ENCODE measurements at places on chromosomes 2 and 18.

DNA sequence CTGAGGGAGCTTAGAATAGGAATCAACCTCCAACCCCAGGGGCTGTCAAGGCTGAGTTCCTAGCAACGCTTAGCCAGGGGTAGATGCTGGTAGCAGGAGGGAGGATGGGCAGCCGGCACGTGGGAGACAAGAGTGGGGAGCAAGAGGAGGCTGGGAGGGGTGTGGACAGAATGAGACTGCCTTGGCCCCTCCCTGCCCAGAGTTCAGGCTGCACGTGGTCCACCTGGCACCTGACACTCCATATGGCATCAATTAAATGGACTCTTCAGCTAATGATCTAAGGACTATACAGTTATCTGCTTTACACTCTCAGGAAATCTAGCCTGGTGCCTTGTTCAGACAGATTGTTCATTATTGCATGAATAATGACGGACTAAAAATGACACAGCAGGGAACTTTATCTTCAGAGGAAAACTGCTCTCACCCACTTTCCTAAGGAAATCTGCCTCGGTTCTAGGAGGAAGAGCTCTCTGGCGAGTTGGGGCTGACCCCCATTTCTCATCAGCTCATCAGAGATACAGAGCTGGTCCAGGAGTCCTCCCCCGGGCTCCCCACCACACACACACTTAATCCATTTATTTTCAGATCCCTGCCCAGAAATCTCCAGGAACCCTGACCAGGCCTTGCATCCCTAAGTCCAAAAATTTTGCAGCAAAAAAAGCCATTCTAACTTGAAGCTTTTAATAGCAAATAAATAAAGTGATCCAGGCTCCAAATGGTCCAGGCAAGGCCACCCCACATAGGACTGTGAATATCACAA is 102.1 kb upstream of the CDC42EP3 start:
- DNase-seq = no peak

DNA sequence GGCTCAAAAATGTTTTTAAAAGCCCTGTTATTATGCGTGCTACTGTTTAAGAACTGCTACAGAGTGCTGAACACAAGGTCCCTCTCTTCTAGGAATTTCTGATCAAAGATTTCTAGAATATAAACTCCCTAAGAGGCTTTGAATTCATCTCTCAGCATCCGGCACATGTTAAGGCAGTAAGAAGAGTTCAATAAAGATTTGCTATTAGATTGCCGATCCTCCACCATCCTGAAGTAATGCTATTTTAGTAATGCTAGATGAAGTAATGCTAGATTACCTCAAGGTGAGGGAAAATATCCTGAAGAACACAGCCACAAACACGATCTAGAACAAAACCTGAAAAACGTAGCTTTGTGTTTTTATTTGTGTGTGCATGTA is 949 bp upstream of the MYL12B start:
- no peak for DNase-seq

GRCh38 chr2:86370579-86370978 is 33.2 kb upstream of the REEP1 start:
- no peak for DNase-seq

DNA sequence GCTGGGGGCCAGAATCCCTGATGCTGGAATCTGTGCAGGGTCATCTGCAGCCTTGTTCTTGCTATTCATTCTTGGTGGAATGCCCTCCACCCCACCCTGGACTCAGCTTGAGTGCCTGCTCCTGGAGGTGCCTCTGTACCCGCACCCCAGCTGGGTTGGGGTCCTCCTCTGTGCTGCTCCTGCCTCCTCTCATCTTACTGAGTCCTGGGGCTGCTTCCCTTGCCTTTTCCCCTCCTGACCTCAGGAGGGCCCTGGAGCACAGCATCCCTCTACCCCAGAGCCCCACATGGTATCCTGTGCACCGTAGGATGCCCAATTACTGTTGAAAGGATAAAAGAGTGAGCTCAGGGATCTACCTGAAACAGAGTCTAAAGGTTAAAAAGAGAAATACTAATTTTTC is 81.6 kb downstream of the CIB4 start:
- no peak for DNase-seq
